ENCODE measurements at places on chromosomes 4 and X. TPM values are rescaled to one million over a fixed set of nuclear protein-coding genes. Genes with fewer than 3 reads are reported as not detected.

MID2 gene
- 11.9 TPM for total RNA-seq

NR0B1 gene
- not detected for total RNA-seq

NKX3-2 gene
- total RNA-seq: not detected

MAMLD1 gene
- 1.2 TPM for total RNA-seq

CISD2 gene
- 31.2 TPM for total RNA-seq

ZNF711 gene
- total RNA-seq: 6.1 TPM

RIBC1 gene
- 0.14 TPM for total RNA-seq
